ENCODE measurements at places on chromosomes 12 and 14. TPM values are rescaled to one million over a fixed set of nuclear protein-coding genes. Genes with fewer than 3 reads are reported as not detected.

Gene DICER1
- total RNA-seq, result 65.5 TPM

DNA sequence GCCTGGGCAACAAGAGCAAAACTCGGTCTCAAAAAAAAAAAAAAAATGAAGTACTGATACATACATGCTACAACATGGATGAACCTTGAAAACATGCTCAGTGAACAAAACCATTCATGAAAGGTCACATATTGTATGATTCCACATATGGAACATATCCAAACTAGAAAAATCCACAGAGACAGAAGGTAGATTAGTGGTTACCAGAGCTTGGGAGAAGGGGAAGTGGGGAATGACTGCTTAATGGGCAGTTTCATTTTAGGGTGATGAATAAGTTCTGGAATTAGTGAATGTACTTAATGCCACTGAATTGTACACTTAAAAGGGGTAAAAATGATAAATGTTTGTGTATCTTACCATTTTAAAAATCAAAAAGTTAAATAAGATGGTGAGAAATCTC, 2.7 kb downstream of the ITGB7 start:
- H3K36me3 ChIP-seq, result peaks cover 38% of the 10 kb centered on the region
- H3K4me3 ChIP-seq, result peak overlapping the region; percentile 53
- H3K27ac ChIP-seq, result peak overlapping the region; percentile 28
- no peak for DNase-seq
- H3K27me3 ChIP-seq, result no peaks in the 10 kb centered on the region

DNA sequence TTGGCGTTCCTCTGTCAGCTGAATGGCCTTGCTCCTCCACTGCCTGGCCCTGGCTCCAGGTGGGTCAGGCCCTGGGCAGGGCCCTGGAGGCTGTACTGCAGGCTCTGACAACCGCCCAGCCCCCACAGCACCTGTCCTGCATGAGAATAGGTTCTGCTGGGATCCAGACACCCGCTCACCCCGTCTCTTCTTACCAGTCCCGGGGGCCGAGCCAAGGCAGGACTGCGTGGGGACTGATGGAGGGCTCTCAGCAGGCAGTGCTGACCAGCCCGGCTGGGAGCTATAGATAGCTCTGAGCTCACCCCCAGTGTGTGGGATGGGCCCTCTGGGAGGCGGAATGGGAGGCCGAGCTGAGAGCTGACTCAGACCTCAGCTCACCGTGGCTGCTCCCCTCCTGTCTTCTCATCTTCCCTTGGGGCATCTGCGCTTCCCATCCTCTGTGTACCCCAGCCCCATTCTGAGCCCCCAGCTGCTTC, 39.6 kb downstream of the TEAD4 start:
- no peak for DNase-seq
- no peaks in the 10 kb centered on the region for H3K4me1 ChIP-seq
- no peaks in the 10 kb centered on the region for H3K36me3 ChIP-seq

GRCh38 chr12:21666722-21667121, 9.1 kb upstream of the LDHB start:
- H3K4me1 ChIP-seq, result no peaks in the 10 kb centered on the region
- no peak overlapping the region for H3K4me3 ChIP-seq
- no peaks in the 10 kb centered on the region for H3K36me3 ChIP-seq
- peaks cover 2% of the 10 kb centered on the region for H3K27me3 ChIP-seq
- DNase-seq, result no peak

GRCh38 chr12:31057671-31058070, 16.0 kb upstream of the DDX11 start:
- DNase-seq, result no peak
- no peaks in the 10 kb centered on the region for H3K27me3 ChIP-seq
- no peak overlapping the region for H3K4me3 ChIP-seq
- peaks cover 2% of the 10 kb centered on the region for H3K4me1 ChIP-seq
